ENCODE measurements at places on chromosomes 5 and 9.

DNA sequence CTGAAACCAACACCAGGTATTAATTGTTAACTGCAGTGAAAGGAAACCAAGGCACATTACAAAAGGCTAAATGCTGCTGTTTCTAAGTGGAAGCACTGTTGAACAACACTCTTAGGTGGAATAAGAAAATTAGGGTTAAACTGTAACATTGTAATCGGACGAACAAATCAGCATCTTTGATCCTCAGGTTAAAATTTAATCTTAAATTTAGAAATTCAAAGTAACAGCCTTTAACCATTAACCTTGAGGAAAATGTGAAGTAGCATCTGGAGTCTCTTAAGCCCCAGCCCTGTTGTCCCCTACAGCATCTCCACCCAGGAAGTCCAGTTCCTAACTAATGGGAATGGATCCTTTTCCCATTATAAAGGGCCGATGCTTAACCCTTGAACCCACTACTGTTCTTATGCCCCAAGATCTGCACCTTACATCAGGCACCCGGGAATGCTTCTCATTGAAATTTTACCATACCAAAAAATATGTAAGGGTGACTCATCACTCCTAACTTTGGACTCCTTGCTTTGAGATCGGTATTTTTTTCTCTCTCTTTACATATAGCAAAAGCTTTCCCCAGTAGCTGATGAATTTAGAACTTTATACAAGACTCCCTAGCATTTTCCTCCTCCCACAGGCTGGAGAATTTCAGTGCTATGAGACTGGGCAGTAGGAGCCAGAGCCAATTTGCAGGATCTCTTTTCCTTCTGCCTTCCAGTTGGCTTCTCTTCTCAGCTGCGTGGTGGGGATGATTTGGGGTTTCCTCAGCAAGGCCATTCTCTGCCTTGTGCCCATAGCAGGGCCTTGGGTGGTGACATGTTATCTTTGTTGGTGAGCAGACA lies 32.0 kb upstream of the ITGA2 start:
- DNase-seq: no peak

GRCh38 chr9:21565155-21565554 lies 83.0 kb upstream of the IFNE start:
- no peak for DNase-seq

GRCh38 chr9:35035851-35036701 lies 36.3 kb downstream of the VCP start:
- DNase-seq: no peak

- no peak for DNase-seq
These were observed 652.3 kb downstream of the SLCO4C1 start for GRCh38 chr5:101643794-101644193.

DNA sequence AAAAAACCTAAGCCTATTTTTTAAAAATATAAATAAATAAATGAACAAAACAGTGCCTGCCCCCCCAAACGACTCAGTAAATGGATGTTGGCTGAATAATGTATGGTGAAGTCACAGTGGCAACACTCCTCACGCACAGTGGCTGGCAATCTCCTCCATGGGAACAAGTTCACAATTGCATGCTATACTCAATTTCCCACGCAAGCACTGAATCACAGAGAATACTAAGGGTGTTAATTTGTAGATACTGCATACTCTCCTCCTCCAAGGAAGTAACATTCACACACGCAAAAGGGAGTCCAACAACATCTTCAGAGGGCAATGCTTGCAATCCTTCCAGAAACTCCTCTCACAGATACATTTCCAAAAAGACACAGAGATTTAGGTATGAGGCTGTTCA lies 47.5 kb downstream of the SERINC5 start:
- no peak for DNase-seq

- DNase-seq: no peak
These were observed 32.4 kb upstream of the SLC25A51 start for GRCh38 chr9:37936376-37936775.

- no peak for DNase-seq
These were observed 5.1 kb downstream of the SEMA5A start for GRCh38 chr5:9540791-9541190.

GRCh38 chr5:141914797-141915196 lies 8.9 kb upstream of the DELE1 start:
- DNase-seq: no peak

DNA sequence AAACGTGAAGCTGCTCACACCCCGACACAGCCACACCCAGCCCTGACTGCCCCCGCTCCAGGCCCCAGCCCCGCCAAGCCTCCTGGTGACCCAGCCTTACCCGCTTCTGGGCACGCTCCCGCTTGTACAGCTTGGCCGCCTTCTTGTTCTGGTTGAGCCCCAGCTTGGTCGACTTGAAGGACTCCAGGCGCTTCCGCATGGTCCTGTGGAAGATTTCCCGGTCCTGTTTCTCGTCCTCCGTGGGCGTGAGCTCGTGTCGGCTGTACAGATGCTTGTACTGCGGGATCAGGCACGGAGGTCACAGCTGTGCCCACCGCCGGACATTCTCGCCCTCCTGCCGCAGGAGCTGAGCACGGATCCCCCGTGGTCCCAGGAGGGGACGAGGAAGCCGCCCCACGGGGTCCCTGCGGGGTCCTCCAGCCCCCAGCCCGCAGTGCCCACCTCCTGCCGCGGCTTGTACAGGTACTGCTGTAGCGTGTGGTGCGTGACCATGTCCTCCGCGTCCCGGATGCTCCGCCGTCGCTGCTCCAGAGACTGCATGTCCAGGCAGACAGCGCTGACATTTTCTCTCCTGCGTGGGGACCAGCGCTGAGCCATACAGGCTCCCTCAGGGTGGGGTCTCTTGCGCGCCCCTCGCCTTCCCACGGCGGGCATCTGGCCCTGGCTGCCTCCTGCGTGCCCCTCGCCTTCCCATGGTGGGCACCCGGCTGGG lies 33.3 kb downstream of the EXOC3 start:
- DNase-seq: no peak

DNA sequence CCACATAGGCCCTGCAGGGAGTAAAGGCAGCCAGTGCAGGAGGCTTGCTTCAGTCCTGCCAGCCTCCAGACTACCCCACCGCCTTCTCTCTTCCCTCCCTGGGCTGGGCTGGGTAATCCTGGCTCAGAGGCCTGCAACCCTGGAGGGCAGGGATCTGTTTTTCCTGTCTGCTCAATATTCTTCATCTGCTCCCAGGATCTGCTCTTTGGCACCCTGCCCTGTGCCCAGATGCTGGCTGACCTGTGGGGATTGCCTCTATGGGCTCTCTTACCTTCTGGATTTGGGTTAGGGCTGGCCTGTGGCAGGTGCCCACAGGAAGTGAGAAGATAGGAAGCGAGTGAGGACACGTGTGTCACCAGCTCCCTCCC lies 7.3 kb upstream of the ANGPTL2 start:
- no peak for DNase-seq

GRCh38 chr5:54761213-54761701 lies 224.1 kb downstream of the ESM1 start:
- no peak for DNase-seq

GRCh38 chr5:154196955-154197652 lies 6.6 kb downstream of the GALNT10 start:
- no peak for DNase-seq

GRCh38 chr9:80649001-80649420 lies 1040.3 kb downstream of the TLE1 start:
- no peak for DNase-seq

- no peak for DNase-seq
These were observed 10.3 kb downstream of the WWC1 start for GRCh38 chr5:168301593-168302390.

- DNase-seq: no peak
These were observed 806 bp upstream of the CDC42SE2 start for GRCh38 chr5:131262953-131263541.

DNA sequence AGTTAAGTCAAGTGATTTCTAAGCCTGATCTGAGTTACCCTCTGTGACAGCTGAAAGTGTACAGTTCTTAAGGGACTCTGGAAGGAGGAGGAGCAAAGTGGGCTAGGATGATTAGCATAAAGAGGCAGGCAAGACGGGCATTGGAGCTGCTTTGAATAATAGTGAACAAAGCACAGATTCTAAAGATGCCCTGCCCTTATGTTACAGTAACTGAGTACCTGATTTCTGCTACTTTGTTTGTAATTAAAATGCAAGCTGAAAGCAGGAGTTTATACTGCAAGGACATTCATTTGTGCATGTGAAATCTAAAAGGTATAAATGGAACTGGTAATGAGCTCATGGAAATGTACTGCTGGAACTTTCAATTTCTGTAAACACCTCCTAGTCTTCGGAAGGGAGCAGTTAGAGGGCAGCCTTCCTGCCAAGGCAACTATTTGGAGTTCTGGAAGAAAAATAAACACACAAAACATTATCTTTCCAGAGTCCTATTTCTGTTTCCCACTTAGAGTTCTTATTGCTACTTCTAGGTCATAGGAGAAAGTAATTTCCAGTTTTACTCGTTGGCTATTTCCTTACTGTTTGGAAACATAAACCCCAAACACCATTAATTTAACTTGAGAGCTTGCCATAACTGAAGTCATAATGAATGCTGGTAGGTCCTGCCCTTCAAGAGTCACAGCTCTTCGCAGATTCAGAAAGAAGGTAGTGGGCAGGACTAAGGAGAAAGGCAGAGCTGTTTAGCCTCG lies at the start of gene RANBP3L:
Gene RANBP3L, minus strand, starts transcription at position 45 of the 746 bp plus-strand sequence. CDS start 486 bp downstream, outside the sequence.
- DNase-seq: no peak

- DNase-seq: no peak
These were observed 108.5 kb downstream of the NFIB start for GRCh38 chr9:14205463-14205862.

DNA sequence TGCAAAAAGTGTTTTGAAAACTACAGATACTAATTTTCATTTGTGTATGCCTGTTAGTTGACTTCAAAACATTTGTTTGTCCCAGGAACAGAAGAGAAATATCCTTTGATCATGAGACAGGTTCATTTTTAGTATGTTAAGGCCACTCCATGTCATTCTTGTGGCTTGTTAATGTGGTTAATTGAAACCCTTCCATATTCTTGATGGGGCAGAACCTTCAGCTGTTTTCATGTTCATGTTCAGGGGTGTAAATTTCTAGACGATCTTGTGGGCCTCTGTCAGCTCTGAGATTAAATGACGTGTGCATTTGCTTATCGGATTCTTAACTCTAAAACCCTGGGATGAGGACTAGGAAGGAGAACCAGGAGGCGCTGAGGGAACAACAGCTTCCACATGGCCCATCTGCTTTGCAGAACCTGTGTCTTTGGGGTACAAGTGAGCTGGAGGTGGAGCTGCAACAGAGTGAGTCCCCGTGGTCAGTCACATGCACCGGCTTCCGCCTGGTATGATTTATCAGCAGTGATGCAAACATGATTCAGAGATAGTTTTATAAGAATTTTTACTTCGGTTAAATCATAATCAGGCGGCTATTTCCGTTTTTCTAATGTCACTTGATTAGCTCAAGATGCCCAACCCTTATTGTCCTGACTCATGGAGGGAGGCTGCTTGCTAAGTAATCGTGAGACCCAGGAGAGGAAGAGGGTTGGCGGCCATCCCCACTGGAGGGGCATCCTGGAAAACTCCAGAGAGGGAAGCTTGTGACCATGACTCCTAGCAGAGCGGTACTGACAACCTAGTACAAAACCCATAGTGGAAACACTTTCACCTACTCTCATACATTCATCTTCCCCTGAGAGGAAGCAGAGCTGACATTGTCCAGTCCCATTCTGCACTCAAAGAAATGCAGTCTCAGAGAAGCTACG lies 138.4 kb downstream of the C9orf152 start:
- DNase-seq: no peak

GRCh38 chr5:60507687-60508086 lies 192.3 kb downstream of the DEPDC1B start:
- DNase-seq: no peak

GRCh38 chr9:104915049-104915448 lies 12.9 kb downstream of the ABCA1 start:
- no peak for DNase-seq

DNA sequence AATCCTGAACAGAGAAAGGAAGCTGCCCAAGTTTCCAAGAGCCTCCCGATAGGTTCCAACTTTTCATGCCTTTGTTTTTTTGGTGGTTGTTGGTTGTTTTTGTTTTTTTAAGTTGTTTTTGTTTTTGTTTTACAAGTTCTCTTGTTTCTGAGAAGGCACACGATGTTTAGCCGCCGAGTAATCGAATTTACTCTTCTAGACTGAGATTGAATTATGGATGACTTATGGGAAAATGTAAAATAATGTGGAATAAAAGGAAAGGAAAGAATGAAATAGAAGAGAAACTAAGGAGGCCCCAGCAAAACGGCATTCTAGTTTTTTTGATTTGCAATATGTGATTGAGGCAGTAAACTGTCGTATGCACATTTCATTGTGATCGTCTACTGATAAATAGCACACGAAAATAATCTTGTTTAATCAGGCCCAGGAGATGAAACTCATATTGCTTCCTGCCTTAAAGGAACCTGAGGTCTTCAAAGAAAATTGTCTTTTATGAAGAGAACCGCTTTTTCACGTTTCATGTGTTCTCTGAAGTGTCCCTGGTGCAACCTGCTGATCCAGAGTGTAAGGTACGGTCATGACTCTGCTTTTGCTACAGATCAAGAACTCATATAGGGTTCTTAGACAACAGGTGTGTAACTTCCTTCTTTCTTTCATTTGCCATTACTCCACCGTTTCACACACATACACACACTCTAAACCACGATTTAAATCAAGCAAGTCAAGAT lies 1.3 kb upstream of the GNAQ start:
- no peak for DNase-seq

DNA sequence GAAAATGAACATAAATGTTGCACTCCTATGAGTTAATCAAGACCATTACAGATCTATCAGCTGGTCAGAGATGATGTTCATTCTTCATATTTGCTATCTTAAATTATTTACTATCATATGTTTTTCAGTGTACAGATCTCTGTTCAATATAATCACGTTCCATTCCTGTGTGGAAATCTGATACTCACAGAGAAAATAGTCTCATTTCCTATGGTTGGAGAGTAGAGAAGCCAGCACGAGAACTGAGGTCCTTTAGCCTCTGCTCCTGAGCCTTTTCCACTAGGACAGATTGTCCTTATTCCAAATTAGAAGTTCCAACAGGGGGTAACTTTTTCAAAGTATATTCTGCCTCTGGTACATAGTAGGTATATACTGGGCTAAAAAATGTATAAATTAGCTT lies 29.2 kb downstream of the UGCG start:
- DNase-seq: no peak

- DNase-seq: no peak
These were observed 217.1 kb upstream of the MVB12B start for GRCh38 chr9:126109575-126109974.

DNA sequence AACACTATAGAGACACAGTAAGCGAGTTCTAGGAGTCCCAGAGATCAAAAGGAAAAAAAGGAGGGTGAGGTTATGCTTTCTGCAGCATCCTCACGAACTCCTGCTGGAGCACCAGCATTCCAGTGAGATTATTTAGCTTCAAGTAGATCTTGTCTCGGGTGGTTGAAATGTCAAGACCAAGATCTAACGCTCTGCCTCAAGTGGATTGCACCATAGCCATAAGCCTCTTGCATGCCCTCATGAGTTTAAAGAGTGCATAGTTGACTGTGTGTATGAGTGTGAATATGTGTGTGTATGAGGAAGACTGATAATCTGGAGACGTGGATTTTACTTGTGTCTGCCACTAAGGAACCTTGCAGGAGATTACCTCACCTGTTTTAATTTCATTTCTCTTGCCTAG lies 335.3 kb upstream of the ADAMTSL1 start:
- no peak for DNase-seq

- no peak for DNase-seq
These were observed 202.8 kb downstream of the SNX18 start for GRCh38 chr5:54720341-54720740.
